Midbrain (tissue), 1 donor: ENCODE measurements at places on chromosomes 2 and 18.

DNA sequence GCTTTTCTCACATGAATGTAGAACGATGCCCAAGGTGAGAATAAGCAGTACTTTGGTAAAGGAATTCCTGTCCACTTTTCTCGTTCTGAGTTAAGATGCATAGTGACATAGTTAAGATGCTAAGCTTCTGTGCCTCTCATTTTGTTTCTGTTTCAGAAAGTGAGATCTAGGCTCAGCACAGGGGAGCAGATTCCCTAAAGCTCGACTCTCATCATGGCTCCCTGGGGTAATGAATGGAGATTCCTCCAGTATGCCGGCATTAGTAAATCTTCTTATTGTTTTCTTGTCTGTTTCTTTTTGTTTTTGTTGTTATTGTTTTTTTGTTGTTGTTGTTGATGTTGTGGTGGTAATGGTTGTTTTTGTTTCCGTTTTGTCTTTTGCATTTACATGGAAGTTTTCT, 225.4 kb downstream of the LRRTM4 start:
- no peak for DNase-seq

DNA sequence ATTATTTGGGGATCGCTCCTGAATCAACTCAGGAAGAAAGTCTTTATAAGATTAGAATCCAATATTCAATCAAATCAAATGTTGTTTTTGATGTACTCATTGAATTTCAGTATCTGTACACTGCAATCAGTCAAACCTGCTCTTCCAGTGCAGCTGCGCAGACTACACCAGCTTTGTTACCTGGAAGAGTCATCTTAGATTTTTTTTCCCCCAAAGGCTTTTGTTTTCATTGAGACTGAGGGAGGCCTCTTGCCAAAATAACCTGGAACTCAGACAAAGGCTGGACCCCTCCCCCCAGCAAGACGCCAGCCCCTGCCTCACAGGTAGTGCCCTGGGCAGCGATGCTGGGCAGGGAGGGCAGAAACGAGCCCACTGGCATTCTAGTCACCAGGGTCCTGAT, 74.8 kb downstream of the ARHGEF4 start:
- DNase-seq, result no peak

DNA sequence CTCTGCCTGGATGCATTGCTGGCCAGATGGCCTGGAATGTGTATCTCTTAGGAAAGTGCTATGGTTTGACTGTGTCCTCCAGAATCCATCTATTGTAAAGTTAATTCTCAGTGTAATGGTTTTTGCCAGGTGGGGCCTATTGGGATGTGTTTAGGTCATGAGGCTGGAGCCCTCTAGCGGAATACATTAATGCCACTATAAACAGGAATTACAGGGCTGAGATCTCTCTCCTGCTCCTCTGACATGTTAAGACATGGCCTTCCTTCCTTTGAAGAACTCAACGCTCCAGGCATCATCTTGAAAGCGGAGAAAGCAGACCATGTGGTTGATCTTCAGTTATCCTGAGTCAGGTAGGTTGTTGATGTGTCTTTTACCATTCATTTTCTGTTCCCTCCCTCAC, 276.4 kb downstream of the RPIA start:
- no peak for DNase-seq

GRCh38 chr18:58991167-58991798, 126.6 kb downstream of the ZNF532 start:
- DNase-seq, result no peak

DNA sequence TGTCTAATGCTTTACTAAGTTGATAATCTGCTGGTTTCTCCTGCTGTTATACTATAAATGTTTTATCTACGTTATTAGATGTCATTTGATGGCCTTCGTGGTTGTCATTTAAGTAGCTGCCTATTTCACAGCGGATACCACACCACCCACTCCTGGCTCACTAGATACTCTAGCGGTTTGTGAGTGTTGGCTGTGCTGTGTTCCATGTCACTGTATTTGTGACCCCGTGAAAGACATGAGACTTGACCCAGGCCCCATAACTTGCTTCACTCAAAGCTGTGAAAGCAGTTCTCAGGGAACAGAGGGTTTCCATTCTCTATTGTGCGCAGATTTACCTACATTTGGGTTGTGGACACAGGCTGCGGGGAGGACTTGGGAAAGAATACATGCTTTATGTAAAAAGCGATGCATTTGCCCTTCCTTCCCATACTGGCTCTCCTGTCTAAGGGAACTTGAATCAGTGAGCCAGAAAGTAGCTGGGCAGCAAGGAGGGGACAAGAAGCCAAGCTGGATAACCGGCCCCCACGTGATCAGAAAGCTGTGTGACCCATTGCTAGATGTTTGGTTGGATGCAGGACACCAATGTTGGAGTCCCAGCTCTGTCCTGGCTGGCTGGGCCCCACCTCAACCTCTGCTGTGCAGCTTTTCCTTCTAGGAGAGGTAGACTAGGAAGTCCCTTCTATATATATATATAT, 52.2 kb downstream of the PLB1 start:
- DNase-seq, result no peak

GRCh38 chr18:48711651-48712486, 173.0 kb downstream of the CTIF start:
- DNase-seq, result peak; percentile 39

GRCh38 chr18:61765097-61765496, 127.7 kb downstream of the RNF152 start:
- DNase-seq, result no peak

DNA sequence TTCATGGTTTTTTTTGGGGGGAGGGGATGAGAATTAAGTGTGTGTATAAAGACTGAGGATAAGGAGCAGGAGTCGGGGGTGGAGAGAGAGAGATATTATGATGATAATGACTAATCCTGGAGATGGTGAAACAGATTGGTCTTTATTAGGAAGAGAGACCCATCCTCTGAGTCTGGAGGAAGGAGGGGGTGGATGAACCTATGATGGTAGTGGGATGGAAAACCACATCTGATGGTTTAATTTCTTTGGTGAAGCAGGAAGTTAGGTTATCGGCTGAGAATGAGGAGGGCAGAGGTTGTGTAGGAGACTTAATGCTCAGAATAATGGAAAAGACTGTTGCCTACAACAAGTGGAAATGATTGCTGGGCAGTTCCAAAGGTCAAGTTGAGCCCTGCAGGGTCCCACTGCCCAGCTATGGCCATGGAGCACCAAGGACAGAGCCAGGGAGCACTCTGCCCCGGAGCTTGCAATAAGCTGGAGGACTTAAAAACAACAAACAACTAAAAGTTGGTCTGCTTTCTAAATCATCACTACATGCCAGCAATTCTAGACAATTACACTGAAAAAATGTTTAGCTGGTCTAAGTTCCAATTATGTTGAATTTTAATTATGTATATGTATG, 7.9 kb downstream of the SLC16A14 start:
- DNase-seq, result no peak

DNA sequence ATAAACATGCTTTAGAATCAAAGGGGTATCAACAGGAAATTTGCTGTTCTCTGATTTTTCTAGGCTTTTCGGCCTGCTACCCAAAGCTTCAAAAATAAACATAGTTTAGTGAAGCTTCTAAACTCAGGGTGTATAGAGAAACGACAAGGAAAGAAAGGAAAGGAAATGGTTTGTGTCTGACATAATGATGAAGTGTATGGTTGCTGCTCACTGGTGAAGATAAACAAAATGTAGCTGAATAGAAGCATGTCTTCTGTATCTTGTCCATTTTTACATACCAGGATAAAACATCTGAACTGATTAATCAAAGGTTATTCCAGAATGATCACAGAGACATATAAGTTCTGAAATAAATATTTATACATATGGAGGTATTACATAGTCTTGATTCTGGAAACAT, 1324.6 kb upstream of the NRXN1 start:
- DNase-seq, result no peak

- DNase-seq, result no peak
Measured at GRCh38 chr18:44652722-44653121, 28.0 kb upstream of the SETBP1 start.

GRCh38 chr18:79804130-79804787, 6.5 kb downstream of the KCNG2 start:
- DNase-seq, result no peak

- no peak for DNase-seq
Measured at GRCh38 chr18:11112286-11112685, 37.1 kb downstream of the PIEZO2 start.

- no peak for DNase-seq
Measured at GRCh38 chr18:12308386-12309100, 502 bp downstream of the TUBB6 start.

GRCh38 chr2:31259075-31259474, 25.1 kb downstream of the EHD3 start:
- no peak for DNase-seq

- no peak for DNase-seq
Measured at GRCh38 chr2:110979471-110980338, 141.0 kb upstream of the BCL2L11 start.

- DNase-seq, result peak; percentile 36
Measured at GRCh38 chr2:8653485-8653884, 28.4 kb upstream of the ID2 start.

- peak; percentile 24 for DNase-seq
Measured at GRCh38 chr2:148885988-148886387, 11.0 kb downstream of the KIF5C start.

DNA sequence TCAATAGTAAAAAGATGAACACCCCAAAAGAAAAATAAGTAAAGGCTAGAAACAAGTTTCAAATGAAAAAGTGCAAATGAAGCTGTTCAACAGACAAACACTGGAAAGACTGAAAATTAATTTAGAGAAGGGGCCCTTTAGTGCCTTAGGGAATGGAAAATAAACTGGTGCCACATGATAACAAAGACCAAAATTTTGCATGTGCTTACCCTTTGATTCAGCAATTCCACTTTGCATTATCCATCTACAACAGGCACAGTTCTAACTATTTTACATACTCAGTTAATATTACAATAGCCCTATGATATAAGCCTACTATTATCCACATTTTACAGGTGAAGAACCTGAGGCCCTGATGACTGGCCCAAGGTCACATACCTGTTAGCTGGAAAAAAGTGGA, 183.9 kb downstream of the NBAS start:
- no peak for DNase-seq

GRCh38 chr2:88554189-88554588, 73.1 kb downstream of the EIF2AK3 start:
- no peak for DNase-seq

GRCh38 chr2:100733391-100734187, 86.3 kb upstream of the NPAS2 start:
- DNase-seq, result no peak

- no peak for DNase-seq
Measured at GRCh38 chr2:174673440-174673839, 75.8 kb upstream of the WIPF1 start.

DNA sequence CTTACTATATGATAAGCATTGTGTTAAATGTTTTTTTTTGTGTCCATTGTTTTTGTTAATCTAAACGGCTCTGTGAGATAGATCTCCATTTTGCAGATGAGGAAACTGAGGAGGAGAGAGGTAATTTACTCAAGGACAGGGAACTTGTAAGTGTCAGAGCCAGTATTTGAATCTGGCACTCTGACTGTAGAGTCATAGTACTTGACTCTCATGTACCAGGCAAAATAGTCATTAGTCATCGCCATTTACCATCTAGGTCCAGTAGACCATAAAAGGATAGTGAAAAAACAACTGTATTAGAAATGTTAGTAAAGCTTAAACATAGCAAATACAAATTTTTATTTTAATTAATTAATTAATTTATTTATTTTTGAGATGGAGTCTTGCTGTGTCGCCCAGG, 4.8 kb downstream of the PSMD14 start:
- DNase-seq, result no peak

DNA sequence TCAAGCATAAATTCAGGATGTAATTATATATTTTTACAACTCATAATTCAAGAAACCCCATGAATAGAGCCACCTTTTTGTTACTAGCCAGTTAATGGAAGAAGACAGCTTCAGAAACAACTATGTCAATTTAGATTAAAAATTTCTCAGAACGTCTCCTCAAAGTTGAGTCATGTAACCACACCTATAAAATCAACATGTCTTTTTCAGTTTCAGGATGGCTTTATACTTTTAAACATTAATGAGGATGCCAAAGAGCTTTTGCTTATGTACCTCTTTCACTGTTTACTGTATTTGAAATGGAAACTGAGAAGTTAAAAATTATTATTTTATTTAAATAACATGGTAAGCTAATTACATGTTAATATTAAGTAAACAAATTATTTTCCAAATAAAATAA, 280.1 kb downstream of the PTH2R start:
- no peak for DNase-seq

- no peak for DNase-seq
Measured at GRCh38 chr2:11680182-11680900, 10.3 kb upstream of the NTSR2 start.

DNA sequence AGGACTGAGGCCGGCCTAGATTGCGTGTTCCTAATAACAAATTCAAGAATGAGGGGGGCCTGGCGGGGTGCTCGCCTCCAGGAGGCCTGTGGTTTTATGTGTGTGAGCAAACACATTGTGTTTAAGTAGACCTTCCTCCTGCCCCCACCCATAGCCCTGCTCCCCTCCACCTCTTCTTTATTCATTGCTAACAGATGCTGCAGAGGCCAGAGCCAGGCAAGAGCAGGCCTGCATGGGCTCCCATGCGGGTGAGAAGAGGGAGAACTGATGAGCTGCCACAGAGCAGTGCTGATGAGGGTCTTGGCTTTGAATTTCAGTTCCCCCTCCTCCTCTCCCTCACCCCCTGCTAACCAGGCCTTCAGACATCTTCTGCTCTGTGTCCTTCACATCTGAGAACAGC, 154.6 kb downstream of the OSR1 start:
- no peak for DNase-seq

GRCh38 chr2:130328710-130329109, 14.0 kb upstream of the IMP4 start:
- no peak for DNase-seq

DNA sequence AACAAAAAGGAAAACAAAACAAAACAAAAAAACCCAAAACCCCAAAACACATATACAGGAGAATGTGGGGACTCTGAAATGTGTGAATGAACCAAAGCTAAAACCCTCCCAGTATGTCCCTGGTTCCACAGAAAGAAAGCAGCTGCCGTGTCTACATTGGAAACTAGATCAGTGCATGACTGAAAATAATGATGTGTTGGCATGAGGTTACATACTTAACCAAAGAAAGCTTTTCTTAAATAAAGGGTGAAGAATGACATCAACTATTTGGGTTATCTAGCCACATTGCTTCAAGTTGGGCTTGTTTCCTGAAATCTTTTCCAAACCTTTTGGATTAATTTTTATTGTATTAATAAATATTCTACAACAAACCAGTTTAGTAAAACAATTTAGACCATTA, 91.9 kb upstream of the FN1 start:
- no peak for DNase-seq

GRCh38 chr18:54239601-54240000, 15.1 kb upstream of the MBD2 start:
- no peak for DNase-seq

DNA sequence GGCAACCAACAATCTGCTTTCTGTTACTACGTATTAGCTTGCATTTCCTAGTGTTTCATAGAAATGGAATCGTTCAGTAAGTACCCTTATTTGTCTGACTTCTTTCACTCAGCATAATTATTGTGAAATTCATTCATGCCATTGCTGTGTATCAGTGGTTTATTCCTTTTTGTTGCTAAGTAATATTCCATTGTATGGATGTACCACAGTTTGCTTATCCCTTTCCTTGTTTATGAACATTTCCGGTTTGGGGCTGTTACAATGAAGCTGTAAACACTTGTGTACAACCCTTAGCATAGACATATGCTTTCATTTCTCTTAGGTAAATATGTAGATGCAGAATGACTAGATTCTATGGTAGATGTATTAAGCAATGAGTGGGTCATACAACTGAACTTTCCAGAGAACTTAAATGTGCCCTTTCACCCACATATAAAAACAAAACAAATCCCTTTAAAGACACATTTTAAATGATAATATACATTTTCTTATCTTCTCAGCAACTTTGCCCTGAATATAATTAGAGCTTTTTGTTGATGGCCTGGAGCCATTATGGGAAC, 21.9 kb downstream of the FER1L5 start:
- no peak for DNase-seq

- no peak for DNase-seq
Measured at GRCh38 chr18:73841661-73842060, 306.0 kb downstream of the FBXO15 start.
